ENCODE measurements at places on chromosomes 3 and 15. TPM values are rescaled to one million over a fixed set of nuclear protein-coding genes. Genes with fewer than 3 reads are reported as not detected.

The CKMT1A gene
- total RNA-seq = 1.7 TPM

The CPN2 gene
- not detected for total RNA-seq

- peak; percentile 33 for DNase-seq
These were observed 28.3 kb downstream of the RPLP1 start for GRCh38 chr15:69480932-69481331.

DNA sequence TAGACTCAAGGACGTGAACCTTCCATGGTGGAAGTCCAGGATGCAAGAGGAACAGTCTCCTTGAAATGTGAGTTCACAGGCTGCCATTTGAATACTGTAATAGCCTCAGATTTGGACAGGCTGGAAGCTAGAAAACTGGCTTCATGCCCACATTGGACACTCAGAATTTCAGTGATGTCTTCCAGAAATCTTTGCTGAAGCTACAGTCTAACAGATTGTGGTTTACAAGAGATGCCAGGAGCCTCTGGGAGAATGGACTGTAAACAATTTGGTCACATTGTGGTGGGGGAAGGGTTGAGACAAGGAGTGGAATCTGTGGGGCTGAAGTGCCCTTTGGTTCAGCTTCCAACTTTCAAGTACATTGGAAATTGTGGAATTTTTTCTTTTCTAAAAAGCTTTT is 252.0 kb upstream of the PROK2 start:
- no peak for DNase-seq

DNA sequence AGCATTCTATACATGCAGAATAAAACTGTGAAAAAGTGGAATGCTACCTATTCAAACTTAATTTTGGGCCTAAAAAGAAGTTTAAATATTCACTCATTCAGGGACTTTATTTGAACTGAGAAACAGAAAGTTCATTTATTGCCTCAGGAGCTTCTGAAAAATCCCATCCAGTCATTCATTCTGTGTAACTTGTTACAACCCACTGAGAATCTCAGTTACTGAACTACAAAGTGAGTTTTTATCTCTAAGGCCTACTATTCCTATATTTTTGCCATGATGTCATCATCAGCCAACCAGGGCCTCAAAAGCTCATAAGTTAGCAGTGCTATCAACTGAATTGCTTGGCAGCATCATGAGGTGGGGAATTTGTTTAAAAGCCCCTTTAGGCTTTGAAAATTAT is 98.0 kb upstream of the BOC start:
- DNase-seq = no peak
